ENCODE measurements at places on chromosomes 2 and 18.

DNA sequence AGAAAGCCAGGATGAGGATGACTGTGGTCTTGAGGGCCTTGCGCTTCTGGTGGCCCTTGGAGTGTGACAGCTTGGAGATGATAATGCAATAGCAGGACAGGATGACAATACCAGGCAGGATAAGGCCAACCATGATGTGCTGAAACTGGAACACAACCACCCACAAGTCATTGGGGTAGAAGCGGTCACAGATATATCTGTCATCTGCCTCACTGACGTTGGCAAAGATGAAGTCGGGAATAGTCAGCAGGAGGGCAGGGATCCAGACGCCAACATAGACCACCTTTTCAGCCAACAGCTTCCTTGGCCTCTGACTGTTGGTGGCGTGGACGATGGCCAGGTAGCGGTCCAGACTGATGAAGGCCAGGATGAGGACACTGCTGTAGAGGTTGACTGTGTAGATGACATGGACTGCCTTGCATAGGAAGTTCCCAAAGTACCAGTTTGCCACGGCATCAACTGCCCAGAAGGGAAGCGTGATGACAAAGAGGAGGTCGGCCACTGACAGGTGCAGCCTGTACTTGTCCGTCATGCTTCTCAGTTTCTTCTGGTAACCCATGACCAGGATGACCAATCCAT lies 2.7 kb downstream of the CXCR4 start:
- DNase-seq, result no peak

GRCh38 chr18:22550861-22551260 lies 133.1 kb upstream of the CTAGE1 start:
- no peak for DNase-seq

DNA sequence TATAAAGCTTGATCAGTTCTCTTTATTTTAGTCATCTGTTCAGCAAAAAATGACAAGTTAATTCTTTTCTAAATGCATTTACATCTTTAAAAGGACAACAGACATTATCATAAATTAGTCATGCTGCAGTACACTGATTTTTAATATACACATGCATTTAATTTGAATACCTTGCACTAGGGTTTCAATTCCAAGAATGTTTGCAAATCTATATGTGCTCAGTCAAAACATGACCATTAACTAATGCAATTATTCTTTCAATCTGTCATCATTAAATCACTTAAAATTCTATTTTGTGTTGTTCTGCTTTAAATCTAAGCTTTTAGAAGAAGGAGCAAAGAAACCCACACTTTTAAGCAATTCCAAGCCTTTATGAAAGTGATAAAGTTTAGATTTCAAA lies 342.6 kb downstream of the THSD7B start:
- no peak for DNase-seq

GRCh38 chr2:85413592-85414420 lies 3.6 kb upstream of the CAPG start:
- no peak for DNase-seq

- peak; percentile 63 for DNase-seq
Measured at GRCh38 chr18:3448838-3449511, 997 bp upstream of the TGIF1 start.

GRCh38 chr2:32484937-32485336 lies 128.1 kb downstream of the BIRC6 start:
- no peak for DNase-seq

- DNase-seq, result peak; percentile 50
Measured at GRCh38 chr2:167451496-167452289, 563.4 kb downstream of the XIRP2 start.

Measured in H9 (cell line).